Skeletal muscle cell (primary cell): ENCODE measurements at places on chromosomes 5 and 9.

DNA sequence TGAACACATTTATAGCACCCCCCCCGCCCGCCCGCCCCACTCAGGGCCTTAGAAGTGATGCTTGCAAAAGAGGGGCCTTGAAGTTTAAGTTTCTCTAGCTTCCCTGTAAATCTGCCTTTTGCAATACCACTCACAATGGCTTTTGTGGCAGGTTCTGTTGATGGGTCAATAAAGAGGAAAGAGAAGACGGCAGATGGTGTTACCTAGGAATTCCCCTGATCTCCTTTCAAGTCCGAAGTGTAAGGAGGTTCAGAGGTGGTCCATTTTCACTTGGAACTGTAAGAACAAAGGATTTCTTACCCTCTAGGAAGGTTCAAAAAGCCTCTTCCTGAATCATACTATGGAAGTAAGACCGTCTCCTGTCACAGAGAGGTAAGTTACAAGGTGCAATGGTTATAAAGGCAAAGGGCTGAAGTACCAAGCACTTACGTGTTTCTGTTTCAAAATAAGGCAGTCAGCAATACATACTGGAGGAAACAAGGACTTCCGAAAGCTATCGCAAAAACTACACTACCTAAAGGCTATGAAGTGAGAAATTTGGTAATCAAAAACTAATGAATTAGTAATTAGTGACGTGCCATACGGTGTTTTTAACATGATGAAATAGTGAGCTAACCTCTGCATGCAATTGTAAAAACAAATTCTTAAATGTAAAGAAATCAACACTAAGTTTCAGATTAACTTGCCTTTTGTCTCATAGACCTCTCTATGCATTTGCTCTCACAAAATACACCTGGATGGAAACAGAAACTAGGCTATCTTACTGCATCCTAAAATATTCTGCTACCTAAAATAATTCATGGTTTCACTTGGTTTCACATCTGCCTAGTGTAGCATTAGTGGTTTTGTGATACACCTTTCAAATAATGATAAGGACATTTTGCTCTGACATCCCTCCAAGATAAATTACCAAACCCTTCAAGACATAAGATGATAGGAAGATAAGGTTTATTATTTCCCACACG is 589.4 kb upstream of the FAM174A start:
- DNase-seq: no peak

GRCh38 chr9:109424618-109425017 is 73.5 kb downstream of the PTPN3 start:
- no peak for DNase-seq

DNA sequence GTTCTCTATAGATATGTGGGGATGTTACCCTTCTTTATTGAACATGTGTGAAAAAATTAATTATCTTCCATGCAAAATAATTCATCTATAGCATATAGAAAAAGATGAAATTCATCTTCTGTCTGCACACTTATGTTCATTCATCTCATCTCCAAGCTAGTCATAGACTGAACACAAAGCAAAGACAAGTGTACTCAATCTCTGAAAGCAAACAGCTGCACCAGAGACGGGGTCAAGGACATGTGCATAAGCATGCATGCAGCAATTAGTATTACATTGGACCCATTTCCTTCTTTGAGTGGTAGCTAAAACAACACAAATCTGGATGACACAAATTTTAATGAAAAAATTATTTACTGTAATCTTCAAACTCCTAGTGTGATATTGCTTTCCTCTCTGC is 547.0 kb upstream of the COX7C start:
- DNase-seq: no peak

GRCh38 chr5:132098621-132099020 is 25.0 kb downstream of the CSF2 start:
- DNase-seq: no peak

GRCh38 chr9:12933957-12934356 is 159.1 kb downstream of the LURAP1L start:
- DNase-seq: no peak

DNA sequence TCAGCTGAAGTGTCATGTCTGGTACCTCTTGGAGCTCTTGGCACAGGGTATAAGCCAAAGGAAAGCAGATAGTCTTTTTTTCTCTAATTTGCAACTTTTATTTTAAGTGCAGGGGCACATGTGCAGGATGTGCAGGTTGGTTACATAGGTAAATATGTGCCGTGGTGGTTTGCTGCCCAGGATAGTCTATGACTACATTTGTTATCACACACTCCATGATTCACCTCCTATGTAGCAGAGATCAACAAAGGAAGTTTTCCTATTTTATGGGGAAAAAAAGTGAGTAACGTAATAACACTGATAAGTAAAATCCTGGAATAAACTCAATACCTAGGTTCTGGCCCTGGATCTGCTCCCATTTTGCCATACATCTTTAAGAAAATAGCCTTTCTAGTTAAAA is 234.6 kb downstream of the CAAP1 start:
- DNase-seq: no peak

- no peak for DNase-seq
Measured at GRCh38 chr5:60812426-60812825, 31.6 kb downstream of the ELOVL7 start.

DNA sequence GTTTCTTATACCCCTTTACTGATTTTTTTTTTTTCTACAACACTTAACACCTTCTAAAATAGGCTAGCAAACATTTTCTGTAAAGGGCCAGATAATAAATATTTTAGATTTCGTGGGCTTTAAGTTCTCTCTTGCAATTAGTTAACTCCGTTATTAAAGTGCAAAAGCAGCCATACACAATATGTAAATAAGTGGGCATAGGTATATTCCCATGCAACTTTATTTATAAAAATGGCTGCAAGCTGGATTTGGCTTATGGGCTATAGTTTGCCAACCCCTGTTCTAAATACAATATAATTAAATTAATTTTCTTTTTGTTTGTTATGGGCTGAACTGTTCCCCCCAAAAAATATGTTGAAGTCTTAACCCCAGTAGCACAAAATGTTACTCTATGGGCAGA is 10.8 kb downstream of the IL6ST start:
- no peak for DNase-seq

DNA sequence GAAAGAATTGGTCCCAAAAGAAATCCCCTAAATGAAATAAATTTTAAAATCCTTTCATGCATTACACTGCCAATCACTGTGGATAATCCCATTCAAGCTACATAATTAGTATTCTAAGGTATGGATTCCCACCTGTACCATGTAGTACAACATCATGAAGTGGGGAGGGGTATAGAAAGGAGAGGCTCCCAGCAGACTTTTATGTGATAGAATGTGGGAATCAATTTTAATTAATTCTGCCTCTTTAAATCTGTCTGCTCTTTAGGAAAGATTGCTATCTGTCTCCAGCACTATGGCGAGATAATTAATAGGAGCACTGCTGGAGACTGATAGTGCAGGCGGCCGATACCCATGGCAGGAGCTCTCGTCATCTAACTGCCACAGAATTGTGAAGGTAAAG is 95.4 kb downstream of the CDH12 start:
- DNase-seq: no peak

DNA sequence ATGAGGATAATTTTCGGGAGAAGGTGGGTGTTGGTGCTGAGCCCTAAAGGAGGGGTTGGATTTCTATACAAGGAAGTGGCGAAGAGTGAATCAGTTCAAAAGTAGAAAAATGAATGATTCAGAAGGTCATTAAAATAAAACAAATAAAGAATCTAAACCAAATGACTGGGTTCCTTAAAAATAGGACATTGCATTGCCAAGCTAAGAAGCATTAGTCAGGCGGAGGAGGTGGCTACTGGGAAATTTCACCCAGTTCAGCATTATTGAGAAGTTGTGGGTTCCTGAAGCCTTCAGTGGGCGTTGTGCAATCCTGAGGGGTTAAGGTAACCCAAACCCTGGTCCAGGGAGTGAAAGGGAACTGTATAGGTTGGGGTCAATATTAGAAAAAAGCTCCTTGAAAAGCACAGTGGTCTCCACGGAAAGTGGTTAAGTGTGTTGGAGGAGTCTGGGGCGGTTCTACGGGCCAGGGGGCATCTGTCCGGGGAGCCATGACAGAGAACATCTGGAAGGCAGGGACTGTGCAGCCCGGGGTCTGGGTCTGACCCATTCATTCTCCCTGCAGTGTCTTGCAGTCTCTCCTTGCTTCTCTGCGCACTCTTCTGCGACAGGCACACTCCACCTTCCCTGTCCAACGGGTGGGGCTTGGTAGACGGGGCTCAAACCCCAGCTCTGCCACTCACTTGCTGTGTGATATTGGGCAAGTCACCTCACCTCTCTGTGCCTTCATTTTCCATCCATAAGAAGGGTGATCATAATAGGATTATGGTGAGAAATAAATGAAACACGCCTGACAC is 27.6 kb upstream of the DUSP1 start:
- peak; percentile 89 for DNase-seq

- DNase-seq: no peak
Measured at GRCh38 chr9:73121375-73121935, 30.2 kb upstream of the ANXA1 start.

DNA sequence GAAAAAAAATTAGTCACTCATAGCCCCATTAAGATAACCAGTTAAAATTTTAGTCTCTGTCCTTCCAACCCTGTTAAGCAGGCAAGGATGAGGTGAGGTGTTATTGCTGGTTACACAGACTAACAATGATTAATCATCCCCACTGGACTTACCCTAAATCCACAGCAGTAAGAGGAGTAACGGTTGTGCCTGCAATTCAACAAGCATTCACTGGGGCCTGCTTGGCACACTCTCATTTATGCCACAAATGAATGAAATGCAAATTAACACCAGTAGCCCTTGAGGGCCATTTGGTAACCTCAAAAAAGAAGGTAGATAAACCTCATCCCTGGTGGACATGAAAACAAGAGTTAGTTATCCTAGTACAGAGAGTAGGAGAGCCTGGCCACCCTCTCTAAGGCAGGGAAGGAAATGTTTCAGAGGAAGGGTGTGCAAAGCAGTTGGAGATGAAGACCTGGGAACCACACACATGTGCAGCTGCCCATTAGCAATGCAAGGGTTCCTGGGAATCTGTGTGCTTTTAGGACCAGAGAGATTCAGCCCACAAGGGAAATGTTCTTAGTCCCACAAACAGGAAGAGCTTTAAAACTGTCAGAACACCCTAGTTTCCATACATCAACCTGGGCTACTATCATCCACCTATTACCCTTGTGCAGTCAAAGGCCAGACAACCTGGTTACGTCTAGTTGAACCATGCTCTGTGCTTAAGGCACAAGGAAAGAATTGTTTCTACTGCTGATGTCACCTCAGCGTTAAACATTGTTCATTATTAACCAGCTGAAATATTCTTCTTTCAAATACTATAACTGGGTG is 7.7 kb downstream of the LHFPL2 start:
- no peak for DNase-seq

DNA sequence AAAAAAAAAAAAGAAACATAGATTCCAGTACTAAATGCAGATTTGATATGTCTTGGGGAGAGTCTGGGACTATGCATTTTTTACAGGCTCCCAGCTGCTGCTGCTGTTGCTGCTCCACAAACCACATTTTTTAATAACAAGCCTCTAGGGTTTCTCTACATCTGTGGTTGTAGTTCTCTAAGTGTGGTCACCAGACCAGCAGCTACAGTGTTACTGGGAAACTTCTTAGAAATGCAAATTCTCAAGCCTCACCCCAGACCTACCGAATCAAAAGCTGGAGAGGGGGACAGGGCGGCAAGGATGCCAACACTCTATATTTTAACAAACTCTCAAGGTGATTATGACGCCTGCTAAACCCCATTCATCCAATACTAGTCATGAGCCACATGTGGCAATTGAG is 293.4 kb upstream of the PTGER4 start:
- DNase-seq: no peak

DNA sequence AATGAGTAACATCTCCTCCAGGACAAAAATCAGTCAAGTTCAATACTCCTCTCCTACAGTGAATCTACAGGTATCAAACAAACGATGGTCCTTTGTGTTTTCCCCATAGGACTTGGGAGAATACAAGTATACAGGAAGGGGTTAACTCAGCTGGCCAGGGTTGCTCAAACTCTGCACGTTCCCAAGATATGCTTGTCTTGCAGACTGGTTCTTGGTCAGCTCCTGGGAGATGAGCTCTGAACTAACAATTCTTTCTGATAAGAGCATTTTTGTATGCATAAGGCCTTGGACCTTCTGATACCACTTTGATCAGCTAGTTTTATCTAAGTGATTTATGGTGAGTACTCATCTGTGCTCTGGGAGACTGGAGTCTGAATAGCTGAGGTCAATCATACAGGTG is 42.1 kb downstream of the LOX start:
- no peak for DNase-seq

GRCh38 chr9:26013199-26013598 is 335.0 kb upstream of the TUSC1 start:
- peak; percentile 3 for DNase-seq

DNA sequence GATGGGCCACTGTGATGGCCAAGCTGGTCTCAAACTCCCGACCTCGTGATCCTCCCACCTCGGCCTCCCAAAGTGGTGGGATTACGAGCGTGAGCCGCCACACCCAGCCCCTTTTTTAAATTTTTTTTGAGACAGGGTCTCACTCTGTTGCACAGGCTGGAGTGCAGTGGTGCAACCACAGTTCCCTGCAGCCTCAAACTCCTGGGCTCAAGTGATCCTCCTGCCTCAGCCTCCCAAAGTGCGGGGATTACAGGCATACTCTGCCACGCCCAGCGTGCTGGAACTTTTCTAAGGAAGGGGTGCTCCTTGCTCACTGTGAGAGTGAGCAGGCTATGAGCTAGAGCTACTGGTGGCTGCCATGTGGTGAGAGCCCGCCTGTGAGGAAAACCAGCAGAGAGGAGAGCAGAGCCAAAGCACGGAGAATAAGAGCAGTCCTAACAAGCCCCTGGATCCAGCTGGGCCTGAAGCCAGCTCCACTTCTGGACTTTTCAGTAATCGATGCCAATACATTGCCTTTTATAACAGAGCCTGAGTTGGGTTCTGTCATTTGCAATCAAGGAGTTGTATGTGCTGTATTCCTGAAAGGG is 75.5 kb upstream of the UNC5A start:
- no peak for DNase-seq

DNA sequence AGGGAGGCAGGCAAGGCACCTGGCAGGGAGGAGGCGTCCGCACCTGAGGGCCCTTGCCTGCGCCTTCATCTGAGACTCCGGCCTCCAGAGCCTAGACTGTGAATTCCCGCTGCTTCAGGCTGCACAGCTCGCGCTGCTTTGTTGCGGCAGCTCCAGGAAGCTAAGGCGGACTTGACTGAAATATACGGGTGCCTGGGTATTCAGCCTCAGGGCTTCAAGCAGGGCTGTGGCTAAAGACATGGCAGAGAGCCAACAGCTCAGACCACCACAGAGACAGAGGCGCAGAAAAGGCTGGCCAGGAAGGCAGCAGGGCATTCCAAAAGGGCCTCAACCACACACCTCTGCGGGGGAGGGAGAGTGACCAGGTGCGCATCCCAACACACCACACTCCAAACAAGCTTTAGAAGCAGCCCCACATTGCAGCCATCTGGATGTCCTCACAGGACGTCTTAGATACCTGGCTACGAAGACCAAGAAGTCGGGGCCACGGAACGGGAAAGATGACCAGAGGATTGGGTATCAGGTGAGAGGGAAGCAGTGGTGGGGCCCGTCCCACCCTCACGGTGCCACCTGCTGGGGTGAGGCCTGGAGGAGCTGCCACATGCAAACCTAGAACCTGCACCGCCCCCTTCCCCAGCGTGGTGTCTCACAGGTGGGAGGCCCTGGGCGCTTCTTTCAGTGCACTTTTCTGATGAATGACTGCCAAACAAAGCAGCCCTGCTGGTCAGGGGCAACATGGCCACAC is 1.7 kb upstream of the DPH7 start:
- no peak for DNase-seq
